ENCODE measurements at places on chromosomes 3 and 15.

- DNase-seq = no peak
Observed at GRCh38 chr3:29468187-29468586, 187.3 kb downstream of the RBMS3 start.

- DNase-seq = no peak
Observed at GRCh38 chr15:75064846-75065245, 41.5 kb downstream of the PPCDC start.

- DNase-seq = no peak
Observed at GRCh38 chr15:64305261-64305660, 50.7 kb downstream of the CSNK1G1 start.

- no peak for DNase-seq
Observed at GRCh38 chr3:126816986-126817777, 113.1 kb downstream of the CHCHD6 start.

GRCh38 chr3:182005701-182006100 lies 294.0 kb downstream of the SOX2 start:
- DNase-seq = no peak

- no peak for DNase-seq
Observed at GRCh38 chr3:171585039-171585438, 124.8 kb upstream of the TNIK start.

DNA sequence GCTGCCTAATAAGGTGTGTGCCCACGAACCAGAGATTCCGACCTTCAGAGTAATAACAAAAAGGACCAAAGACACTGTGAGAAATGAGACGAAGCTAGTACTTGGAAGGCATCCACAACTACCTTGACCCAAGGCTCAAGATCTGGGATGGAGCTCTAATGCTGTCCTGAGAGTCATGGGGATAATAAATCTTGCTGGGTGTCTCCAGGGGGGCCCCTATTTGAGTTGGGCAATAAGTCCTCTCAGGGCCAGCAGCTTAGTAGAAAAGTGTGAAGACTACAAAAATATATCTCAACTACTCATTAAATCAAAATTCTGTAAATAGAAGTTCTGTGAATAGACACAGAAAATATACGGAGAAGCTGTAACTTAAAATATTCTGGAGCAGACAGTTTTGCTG lies 2.9 kb upstream of the NDN start:
- no peak for DNase-seq
